ENCODE measurements at places on chromosomes 16 and 17. TPM values are rescaled to one million over a fixed set of nuclear protein-coding genes. Genes with fewer than 3 reads are reported as not detected.
A peak's percentile ranks its signal among the peaks of the same experiment; 100 is the strongest.

The FBXL19 gene
- total RNA-seq = 33.4 TPM

GRCh38 chr16:881219-882097, 80.9 kb upstream of the GNG13 start:
- ATAC-seq = no peak

DNA sequence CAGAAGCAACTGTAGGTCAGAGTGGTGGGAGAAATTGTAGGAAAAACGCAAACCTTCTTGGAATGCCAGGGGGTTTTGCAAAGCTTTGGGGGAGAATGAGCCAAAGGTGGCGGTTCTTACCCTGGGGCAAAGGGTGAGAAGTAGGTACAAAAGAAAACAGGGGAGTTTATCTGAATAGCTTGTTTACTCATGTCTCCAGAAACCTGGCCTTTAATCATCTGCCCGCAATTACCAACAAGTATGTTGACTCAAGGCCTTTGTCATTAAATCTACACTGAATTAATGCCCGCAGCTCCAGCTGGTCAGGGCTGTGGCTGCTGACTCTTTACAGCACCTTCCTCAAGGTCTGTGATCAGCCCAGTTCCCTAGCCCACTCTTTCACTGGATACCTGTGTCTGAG, 320.1 kb downstream of the CBLN1 start:
- no peak for ATAC-seq

GRCh38 chr16:17926866-17927399, 409.6 kb downstream of the NPIPA8 start:
- ATAC-seq = no peak

GRCh38 chr16:53775821-53776431, 72.0 kb downstream of the FTO start:
- no peak for ATAC-seq

The GOSR2 gene
- total RNA-seq = 55.2 TPM

DNA sequence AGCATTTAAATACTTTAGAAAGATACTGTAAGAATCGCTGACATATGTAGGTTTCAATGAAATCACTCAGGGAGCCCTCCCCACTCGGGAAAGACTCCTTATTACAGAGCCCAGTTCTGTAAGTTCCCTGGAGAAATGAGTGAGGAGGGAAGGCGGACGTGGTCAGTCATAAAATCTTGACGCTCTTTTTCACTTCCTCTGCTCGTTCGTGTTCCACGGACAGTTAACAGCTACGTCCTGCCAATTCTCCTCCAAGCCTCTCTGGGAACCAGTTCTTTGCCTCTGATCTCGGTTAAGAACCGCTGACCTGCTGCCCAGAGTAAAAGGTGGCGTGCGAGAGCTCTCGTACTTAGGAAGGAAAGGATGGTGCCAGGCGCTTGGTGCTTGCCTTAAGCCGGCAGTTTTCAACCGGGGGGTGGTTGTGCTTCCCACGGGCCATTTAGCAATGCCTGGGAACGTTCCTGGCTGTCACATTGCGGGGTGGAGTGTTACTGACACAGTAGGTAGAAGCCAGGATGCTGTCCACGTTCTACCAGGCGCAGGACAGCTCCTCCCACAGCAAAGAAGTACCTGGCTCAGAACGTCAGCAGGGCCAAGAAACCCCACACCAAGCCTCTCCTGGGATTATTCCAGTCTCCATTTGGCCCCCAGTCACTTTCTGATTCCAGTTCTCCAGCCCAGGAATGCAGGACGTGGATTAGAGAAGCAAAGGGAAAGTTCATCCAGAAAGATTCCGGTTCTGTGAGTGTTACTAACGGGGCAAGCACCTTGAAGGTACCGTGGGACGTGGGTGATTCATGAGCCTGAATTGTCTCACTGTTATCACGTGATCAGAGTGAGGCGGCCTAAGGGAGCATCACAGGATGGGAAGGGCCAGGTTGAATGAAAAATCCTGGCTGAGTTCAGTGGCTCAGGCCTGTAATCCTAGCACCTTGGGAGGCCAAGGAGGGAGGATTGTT, 87.7 kb downstream of the MRM3 start:
- peak; percentile 41 for ATAC-seq

DNA sequence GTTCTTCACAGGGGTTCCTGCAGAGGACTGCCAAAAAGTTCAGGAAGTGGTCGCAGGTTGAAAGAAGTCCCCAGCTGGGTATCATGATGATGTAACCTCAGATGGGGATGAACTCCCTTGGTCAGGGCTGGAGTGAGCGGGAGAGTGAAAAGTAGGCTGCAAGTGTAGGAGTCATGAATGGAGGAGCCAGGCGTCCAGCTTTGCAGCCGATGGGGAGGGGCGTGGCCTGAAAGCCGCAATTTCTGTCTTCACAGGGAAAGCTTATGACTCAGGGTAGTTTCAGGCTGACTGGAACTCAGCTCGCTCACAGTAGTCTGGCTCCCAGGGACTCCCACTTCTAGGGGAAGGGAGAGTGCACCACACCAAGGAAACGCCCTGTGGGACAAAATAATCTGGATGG, 70.0 kb upstream of the HS3ST3A1 start:
- no peak for ATAC-seq

GRCh38 chr17:45734598-45734997, 49.5 kb upstream of the CRHR1 start:
- ATAC-seq = no peak

DNA sequence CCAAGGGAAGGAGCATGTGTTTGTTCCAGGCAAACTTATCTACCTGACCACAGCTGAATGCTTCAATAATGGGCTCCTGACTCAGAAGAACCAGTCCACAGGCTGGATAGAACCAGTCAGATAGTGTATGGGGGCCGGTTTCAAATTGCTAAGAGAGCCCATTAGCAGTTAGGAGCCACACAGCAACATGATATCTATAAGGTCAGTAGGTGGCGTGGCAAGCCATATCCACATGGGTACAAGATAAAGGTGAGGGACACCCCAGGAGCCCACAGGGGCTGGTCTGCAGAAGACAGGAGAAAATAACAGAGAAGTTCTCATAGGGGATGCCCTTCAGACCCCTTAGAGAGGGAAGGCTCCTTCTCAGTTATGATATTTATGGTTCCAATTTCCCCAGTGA, 31.6 kb upstream of the CDRT15 start:
- ATAC-seq = no peak

The UMOD gene
- total RNA-seq = not detected

The SEPTIN1 gene
- total RNA-seq = 4.4 TPM

The C16orf96 gene
- total RNA-seq = 0.54 TPM

All from motor neuron (in vitro differentiated cells).